ENCODE measurements at places on chromosomes 1 and 21. TPM values are rescaled to one million over a fixed set of nuclear protein-coding genes. Genes with fewer than 3 reads are reported as not detected.

DNA sequence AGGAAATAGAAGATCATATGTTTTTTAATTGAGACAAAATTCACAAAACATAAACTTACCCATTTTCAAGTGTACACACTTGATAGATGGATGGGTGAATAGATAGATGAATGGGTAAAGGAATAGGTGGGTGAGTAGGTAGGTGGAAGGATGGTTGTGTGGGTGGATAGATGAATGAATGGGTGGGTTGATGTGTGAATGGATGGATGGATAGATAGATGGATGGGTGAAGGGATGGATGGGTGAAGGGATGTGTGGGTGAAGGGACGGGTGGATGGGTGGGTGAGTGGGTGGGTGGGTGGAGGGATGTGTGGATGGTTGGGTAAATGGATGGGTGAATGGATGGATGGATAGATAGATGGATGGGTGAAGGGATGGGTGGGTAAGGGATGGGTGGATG, 86.1 kb upstream of the KCND3 start:
- no peak for DNase-seq

DNA sequence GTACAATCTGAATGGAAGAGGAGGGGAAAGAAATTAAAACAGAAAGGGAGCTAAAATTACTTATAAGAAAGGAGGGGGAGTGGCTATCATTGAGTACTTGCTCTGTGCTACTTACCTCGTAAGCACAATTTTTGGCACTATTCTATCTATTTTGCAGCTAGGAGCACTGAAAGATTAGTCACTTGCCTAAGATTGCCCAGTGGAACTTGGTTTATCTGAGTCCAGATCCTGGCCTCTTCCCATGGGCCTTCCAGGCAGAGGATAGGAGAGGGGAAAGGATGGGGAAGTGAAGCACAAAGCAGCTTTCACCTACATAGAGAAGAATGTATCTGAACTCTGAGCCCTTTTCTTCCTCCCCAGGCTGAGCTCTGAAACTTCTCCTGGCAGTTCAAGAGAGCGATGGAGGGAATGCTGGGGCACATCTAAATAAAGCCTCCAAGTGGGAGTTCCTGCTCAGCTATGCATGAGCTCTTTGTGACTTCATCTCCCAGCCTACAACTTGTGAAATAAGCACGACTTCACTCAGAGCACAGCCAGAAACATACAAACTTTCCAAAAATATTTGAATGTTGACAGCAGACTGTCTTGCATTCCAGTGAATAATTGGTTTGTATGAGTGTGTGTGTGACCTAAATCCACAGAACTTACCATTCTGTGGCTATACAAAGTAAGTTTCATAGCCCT, 29.4 kb downstream of the HMGB4 start:
- peak; percentile 75 for DNase-seq

GOLT1A gene
- total RNA-seq: not detected

GRCh38 chr1:55057956-55058298, 18.6 kb downstream of the PCSK9 start:
- no peak for DNase-seq

GRCh38 chr21:20856926-20857325, 141.3 kb upstream of the NCAM2 start:
- DNase-seq: no peak

TFF2 gene
- total RNA-seq: not detected

GRCh38 chr1:29270929-29271521, 34.7 kb downstream of the PTPRU start:
- no peak for DNase-seq

- peak; percentile 13 for DNase-seq
Measured at GRCh38 chr1:64956733-64957441, 9.5 kb downstream of the JAK1 start.

DNA sequence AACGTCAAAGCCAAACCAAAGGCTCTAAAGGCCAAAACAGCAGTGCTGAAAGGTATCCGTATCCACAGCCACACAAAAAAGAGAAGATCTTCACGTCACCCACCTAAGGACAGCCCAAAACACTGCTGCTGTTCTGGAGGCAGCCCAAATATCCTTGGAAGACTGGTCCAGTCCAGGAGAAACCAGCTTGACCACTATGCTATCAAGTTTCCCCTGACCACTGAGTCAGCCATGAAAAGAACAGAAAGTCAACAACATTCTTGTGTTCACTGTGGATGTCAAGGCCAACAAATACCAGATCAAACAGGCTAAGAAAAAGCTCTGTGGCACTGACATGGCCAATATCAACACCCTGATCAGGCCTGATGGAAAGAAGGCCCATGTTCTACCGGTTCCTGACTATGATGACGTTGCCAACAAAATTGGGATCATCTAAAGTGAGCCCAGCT, 32.1 kb downstream of the ARID4B start:
- DNase-seq: no peak
